ENCODE measurements at places on chromosomes 12 and 14.

- DNase-seq, result peak; percentile 82
Measured at GRCh38 chr12:108752387-108752786, 21.1 kb upstream of the CORO1C start.

- DNase-seq, result no peak
Measured at GRCh38 chr12:92438641-92439419, 264.0 kb upstream of the PLEKHG7 start.

DNA sequence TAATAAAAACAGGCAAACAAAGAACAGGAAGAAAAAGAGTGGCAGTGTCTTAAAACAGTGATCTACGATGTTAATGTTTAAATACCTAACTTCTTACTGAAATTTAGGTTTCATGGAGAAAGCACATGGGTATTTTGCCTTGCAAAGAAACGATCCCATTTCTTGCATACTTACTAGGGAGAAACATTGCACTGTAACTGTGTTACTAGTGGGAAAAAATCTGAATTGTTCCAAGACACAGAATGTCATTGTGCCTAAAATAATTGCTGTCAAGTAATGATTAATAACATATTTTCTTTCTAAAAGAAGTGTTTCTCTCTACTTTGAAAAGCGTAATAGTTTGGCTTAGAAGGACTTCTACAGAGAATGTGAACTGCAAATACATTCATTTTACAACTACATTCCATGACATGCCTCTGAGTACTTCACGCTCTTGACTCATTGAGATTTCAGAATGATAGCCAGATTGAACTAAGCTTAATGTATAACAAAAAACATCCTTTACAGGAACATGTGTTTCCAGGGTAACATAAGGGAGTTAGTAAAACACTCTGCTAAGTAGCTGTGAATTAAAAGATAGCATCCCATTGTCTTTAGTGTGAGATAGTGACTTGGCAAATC is 256.2 kb upstream of the CPNE8 start:
- DNase-seq, result peak; percentile 60

- peak; percentile 88 for DNase-seq
Measured at GRCh38 chr14:37594971-37595808, at the start of the genes FOXA1 and TTC6. Gene FOXA1, minus strand, starts transcription at chr14:37595249. Its CDS starts 277 bp downstream, at chr14:37594972. Gene TTC6, plus strand, starts transcription at chr14:37595629. Its CDS starts 26,436 bp downstream, at chr14:37622065.

- DNase-seq, result no peak
Measured at GRCh38 chr12:99745895-99746294, 98.3 kb downstream of the GARIN6 start.

DNA sequence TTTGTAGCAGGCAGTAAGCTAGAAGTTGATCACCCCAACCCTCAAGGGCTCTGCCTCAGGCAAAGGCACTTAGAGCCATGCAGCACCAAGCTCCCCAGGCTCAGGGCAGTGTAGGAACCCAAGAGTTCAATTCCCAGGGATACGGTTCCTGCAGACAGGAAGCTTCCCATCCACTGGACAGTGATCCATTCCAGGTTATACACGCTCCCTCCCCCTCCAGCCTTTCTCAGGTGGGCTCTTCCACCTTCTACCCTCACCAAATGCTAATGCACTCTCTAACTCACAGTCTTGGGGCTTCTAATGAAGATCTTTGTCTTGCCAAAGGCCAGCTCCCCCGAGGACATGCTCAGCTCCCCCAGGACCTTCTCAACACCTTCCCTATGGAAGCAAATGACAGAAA is 12.7 kb downstream of the MYO1A start:
- no peak for DNase-seq

GRCh38 chr12:116241157-116241759 is 36.2 kb downstream of the MED13L start:
- DNase-seq, result no peak

- no peak for DNase-seq
Measured at GRCh38 chr12:100901266-100901665, 106.7 kb downstream of the ANO4 start.
